ENCODE measurements at places on chromosomes 16 and 17. TPM values are rescaled to one million over a fixed set of nuclear protein-coding genes. Genes with fewer than 3 reads are reported as not detected.

- no peaks in the 10 kb centered on the region for H3K36me3 ChIP-seq
- no peak for DNase-seq
- H3K4me1 ChIP-seq: no peaks in the 10 kb centered on the region
- no peak overlapping the region for H3K4me3 ChIP-seq
Observed at GRCh38 chr16:80536238-80536637, 4.6 kb upstream of the DYNLRB2 start.

DNA sequence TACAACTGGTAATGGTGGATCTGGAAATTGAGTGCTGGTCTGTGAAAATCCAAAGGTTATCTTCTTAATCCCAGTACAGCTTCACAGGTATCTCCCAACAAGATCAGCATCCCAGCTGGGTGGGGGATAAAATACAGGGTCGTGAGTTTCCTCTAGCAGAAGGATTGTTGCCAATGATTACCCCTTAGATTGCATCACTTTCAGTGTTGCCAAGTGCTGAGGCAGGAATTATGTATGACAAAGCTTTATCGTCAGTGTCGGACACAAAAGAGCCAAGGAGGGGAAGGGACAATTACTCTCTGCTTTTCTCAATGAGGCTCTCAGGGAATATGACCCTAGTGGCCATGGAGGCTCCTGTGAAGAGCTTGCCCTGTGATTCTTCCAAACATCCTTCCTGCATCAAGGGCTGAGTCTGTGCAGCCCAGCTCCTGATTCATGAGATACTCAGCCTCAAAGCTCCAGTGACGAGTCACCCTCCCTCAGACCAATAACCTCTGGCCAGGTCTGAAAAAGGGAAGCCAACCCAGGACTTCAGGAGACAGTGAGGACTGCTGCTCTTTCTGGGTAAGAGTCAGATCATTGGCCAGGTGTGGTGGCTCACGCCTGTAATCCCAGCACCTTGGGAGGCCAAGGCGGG is 15.0 kb downstream of the OR1F1 start:
- no peak overlapping the region for H3K4me3 ChIP-seq
- H3K36me3 ChIP-seq: no peaks in the 10 kb centered on the region
- no peak overlapping the region for H3K27ac ChIP-seq
- no peak for DNase-seq

The KIF19 gene
- 0.15 TPM for total RNA-seq

GRCh38 chr17:29749045-29749825 is 126.5 kb upstream of the CORO6 start:
- no peak overlapping the region for H3K4me3 ChIP-seq
- H3K36me3 ChIP-seq: no peaks in the 10 kb centered on the region
- DNase-seq: no peak
- no peaks in the 10 kb centered on the region for H3K27me3 ChIP-seq
- H3K27ac ChIP-seq: no peak overlapping the region

GRCh38 chr17:67139784-67140665 is 95.7 kb downstream of the CACNG1 start:
- DNase-seq: no peak
- H3K4me1 ChIP-seq: no peaks in the 10 kb centered on the region
- no peak overlapping the region for H3K27ac ChIP-seq
